Astrocyte of the cerebellum (primary cell): ENCODE measurements at places on chromosomes 16 and 17.
A peak's percentile ranks its signal among the peaks of the same experiment; 100 is the strongest.

GRCh38 chr17:29150161-29150560 is 30.0 kb downstream of the MYO18A start:
- no peak for DNase-seq

GRCh38 chr17:42402117-42402516 is 13.9 kb upstream of the STAT3 start:
- DNase-seq = no peak

DNA sequence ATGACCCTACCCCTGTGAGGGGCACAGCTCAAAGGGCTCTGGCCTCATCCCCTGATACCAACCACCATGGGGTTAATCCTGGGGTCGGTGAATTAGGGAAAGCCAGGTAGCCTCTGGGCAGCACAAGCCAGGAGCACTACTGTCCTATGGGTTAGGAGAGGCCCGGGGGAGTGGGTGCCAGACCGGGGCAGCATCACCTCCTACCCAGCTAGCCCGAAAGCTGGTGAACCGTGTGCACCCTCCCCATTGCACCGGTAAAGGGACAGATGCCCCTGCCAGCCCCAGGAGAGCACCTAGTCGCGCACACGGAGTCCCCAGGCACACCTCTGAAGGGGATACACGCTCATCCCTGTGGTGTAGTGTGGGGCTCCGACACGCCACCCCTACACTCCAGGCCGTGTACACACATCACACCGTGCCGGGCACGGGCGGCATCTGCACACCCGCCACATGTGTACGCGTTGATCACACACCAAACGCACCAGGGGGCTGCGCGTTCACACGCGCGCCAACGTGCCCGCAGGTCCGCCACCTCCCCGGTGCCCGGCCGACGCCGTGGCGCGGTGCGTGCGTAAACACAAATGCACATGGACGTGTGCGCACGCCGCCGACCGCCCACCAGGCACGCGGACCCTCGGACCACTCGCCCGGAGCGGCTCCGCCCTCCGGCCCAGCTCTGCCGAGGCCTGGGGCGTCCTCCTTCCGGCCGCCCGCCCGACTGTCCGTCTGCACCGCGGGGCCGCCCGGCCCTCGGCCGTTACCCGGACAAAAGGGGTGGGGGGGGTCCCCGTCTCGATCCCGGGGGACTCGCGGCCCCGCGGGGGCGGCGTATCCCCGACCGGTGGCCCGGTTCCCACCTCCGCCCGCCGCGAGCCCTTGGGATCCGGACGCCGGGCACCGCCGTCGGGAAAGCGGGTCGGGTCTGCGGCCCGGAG is 785 bp downstream of the UBALD1 start:
- DNase-seq = no peak

GRCh38 chr17:44083250-44083849 is 12.8 kb downstream of the G6PC3 start:
- DNase-seq = no peak

DNA sequence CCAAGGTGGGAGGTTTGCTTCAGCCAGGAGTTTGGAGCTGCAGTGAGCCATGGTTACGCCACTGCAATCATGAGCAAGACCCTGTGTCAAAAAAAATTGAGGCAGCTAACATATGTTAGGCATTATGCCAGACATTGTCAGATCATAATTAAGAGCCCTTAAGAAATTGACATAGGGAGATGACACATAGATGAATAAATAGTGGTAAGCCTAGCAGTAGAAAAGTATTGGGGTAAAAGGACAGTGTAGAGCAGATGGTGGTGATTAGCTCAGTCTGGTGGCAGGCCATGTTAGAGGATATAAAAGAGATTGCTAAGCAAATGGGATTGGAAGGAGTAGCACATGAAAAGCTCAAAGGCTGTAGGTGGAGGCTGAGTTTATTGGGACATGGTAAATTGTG is 22.6 kb downstream of the SRCAP start:
- DNase-seq = no peak

GRCh38 chr17:5780476-5780875 is 196.2 kb upstream of the NLRP1 start:
- DNase-seq = no peak

GRCh38 chr17:49707246-49707607 is 537 bp downstream of the SLC35B1 start:
- DNase-seq = no peak

DNA sequence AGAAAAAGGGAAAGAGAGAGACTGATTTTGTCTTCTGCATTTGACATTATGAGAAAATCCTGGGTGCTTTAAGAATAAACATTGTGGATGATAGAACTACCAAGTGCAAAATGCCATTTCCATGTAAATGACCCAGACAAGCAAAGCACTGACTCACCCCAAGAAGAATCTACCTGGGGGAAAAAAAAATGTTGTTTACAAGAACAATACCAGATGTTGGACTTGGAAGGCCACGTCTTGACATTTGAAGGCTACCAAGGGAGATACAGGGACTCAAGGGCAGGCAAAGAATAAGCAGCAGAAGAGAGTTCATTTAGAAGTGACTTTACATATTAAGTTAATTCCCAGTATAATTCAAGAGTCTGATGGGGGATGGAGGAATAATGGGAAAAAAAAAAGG is 125.3 kb downstream of the TMEM114 start:
- DNase-seq = no peak

- no peak for DNase-seq
Measured at GRCh38 chr16:27436065-27436464, 34.1 kb downstream of the IL21R start.

GRCh38 chr17:43907425-43907981 is at the start of gene MPP2:
TSS of gene MPP2 (minus strand) at chr17:43907536. CDS start at chr17:43904460, 3,076 bp downstream.
- peak; percentile 32 for DNase-seq

DNA sequence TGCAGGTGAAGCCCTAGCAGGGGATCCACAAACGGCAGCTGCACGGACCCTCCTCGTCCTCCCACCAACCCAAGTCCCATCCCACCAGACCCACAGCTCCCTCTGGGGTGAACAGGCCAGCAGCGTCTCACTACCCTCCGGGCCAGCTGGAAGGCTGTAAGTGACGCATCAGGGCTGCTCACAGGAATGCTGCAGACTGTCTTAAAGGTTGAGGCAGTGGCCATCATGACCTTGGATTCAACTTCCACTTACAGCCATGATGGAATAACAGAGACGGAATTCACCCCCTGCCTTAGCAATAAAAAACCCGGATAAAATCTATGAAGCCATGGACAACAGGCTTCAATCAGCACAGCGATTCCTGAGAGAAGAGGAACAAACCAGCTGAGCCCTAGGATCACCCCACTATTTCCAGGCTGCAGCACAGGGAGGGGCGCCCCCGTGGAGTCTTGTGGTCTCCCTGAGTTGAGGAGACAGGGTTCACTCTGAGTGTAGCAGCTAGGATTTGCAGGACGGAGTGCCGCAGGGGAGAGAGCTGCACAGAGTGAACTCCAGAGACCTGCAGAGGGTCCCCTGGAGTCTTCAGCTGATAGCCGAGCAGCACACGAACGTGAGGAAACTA is 10.5 kb downstream of the FAM83G start:
- DNase-seq = no peak

- DNase-seq = no peak
Measured at GRCh38 chr17:80917716-80918560, 73.7 kb upstream of the CHMP6 start.

DNA sequence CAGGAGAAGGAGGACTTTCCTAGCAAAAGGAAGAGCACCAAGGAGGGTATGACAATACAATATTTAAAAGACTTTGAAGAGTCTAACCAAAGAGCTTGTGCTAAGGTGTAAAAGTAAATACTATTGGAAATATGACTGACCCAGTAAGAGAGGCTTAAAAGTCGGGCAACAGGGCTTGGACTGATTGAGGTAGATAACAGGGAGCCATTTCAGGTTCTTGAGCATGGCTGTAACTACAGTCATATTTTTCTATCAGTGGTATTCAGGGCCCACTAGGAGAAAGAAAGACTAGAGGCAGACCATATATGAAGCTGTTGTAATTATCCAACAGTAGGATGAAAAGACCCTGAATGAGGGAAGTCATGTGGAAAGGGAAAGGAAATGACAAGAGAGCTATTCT is 62.3 kb downstream of the SMURF2 start:
- DNase-seq = no peak

DNA sequence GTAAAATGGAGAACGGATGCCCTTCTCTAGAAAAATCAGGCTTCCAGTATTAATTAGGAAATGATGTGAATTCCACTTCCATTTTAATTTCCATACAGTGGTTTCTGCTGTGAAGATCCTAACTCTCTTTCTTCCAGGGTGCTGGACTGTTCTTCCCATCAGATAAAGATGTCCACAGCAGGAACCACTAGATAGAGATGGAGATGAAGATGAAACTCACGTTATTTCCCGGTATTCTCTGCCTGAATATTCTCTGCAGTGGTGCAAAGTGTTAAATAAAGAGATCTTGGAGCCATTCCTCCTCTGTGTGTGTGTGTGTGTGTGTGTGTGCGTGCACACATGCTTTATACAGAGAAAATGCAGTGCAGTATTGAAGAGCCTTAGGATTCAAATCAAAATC is 727.5 kb downstream of the KCNJ2 start:
- DNase-seq = no peak

- no peak for DNase-seq
Measured at GRCh38 chr17:76820039-76820438, 48.2 kb upstream of the MGAT5B start.

DNA sequence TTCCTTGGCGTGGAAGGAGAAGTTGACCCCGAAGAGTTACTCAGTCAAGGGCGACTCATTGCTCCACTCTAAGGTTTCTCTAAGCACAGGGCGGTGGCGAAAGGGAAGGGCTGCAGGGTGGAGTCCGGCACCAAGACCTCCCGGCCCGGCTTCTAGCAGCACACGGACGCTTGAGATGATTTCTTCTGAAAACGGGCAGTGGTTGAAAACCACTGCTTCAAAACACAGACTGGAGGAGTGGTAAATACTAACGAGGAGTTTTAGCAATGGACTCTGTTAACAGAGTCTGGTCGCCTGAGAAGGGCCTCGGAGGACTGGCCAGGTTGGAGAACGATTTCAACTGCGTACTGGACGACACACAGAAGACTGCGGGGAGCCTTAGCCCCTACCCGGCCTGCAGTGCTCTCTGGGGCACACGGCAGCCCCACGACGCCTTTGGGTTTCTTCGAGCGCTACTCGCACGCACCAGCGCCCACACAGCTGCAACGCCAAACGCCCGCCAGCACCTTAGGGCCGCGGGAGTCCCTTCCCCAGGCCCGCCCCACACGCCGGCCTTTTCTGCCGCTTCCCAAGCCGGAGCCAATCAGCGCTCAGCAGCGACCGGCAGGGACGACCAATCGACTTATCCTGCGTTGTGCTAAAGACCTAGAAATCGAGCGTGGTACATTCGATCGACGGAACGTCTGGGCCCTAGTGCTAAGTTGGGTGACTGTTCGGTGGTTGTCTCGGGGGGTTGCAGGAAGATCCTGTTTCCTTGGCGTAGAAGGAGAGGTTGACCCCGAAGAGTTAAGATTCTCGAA is 14.4 kb upstream of the CA4 start:
- DNase-seq = peak; percentile 64

- DNase-seq = no peak
Measured at GRCh38 chr17:16972346-16972745, 428 bp upstream of the TNFRSF13B start.

- DNase-seq = no peak
Measured at GRCh38 chr17:49928837-49929475, 40.0 kb upstream of the DLX4 start.

DNA sequence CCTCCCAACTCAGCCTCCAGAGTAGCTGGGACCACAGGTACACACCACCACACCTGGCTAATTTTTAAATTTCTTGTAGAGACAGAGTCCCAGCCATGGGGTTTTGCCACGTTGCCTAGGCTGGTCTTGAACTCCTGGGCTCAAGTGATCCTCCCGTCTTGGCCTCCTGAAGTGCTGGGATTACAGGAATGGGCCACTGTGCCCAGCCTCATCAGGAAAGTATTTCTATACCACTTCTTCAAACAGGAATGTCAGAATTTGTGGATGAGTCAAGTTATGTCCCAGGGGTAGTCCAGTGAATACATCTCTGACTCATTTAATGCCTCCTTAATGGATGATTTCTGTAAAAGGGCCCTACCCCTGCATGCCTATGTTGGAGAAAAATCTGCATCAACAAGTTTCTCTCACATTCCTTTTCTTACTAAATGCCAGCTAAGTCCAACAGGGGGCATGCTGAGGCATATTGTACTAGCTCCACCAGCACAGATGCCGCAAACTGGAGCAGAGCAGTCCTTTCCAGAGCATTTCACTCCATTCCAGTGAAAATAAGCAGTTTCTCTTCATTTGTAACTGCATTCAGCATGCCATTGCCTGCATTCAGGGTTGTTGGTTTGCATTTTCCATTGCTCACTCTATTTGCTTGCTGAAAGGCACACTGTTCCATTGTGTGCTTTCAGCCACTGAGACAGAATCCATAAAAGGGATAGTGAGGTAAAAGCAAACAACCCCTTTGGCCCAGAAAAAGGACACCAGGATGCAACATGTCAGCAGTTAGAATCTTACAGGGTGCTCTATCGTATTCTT is 5.3 kb upstream of the CAVIN1 start:
- DNase-seq = peak; percentile 90

- DNase-seq = no peak
Measured at GRCh38 chr16:19923396-19923795, 38.7 kb upstream of the GPRC5B start.

- DNase-seq = no peak
Measured at GRCh38 chr17:79699386-79700036, 31.2 kb upstream of the ENPP7 start.

GRCh38 chr16:14529010-14529669 is 100.9 kb downstream of the PARN start:
- DNase-seq = peak; percentile 91

GRCh38 chr16:22190776-22191531 is 15.1 kb upstream of the EEF2K start:
- peak; percentile 99 for DNase-seq

DNA sequence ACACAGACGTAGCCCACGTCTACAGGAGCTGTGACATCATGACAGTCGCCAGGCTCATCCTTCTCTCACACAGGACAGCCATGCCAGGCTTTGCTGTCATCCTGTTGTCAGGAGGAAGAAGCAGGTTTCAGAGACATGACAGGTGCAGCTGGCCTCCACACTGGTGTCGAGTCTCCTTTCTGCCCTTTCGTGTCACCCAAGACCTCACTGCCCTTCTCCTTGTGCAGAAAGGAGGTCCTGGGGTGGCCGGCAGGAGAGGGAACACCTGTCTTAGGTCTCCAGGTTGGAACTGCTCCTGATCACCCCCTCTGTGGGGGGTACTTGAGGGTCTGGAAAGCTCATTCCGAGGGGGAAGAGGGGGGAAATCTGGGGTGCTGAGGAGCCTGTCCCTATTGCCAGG is 41.6 kb upstream of the IRF8 start:
- DNase-seq = no peak

GRCh38 chr16:17392127-17392856 is 78.5 kb downstream of the XYLT1 start:
- DNase-seq = no peak

GRCh38 chr16:81384006-81384405 is 60.6 kb upstream of the CMIP start:
- DNase-seq = peak; percentile 76

GRCh38 chr16:75035410-75035968 is 36.7 kb downstream of the ZNRF1 start:
- DNase-seq = no peak

GRCh38 chr16:67264277-67264676 is 15.1 kb upstream of the PLEKHG4 start:
- no peak for DNase-seq
